ENCODE measurements at places on chromosomes 11 and 22.
A peak's percentile ranks its signal among the peaks of the same experiment; 100 is the strongest.

DNA sequence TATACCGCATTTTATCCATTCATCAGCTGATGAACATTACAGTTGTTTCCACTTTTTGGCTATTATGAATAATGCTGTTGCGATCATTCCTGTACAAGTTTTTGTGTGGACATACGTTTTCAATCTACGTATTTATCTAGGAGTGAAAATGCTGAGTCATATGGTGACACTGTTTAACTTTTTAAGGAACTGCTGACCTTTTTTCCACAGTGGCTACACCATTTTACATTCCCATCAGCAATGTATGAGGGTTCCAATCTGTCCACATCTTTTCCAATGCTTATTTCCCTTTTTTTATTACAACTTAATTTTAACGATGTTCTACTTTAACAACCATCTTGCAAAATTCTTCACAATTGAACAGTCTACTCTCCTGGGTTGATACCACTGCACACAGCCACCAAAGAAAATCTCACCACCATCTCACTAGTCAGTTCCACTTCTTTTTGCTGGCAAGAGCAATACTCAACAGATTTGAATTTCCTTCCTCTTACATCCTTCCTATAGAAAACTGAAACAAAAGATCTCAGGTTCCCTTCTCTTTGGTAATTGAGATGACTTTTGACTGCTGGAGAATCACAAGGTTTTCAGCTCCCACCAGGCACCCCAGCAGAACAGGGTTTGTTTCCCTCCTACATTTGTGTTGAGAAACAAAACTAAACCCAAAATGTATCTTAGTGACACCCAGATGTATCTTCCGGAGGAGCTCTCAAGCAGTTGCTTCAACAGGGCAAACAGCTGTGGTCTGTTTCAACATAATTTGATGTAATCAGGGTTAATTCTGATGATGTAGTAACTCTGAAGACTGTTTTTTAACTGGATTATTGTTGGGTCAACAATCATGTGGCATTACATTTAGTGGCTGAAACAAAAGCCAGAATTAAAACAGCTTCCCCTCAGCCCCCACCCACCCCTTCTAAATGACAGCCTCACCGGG is 7.0 kb upstream of the GAB2 start:
- DNase-seq = no peak

GRCh38 chr11:102111787-102112508 is 1.7 kb downstream of the YAP1 start:
- DNase-seq = peak; percentile 69

DNA sequence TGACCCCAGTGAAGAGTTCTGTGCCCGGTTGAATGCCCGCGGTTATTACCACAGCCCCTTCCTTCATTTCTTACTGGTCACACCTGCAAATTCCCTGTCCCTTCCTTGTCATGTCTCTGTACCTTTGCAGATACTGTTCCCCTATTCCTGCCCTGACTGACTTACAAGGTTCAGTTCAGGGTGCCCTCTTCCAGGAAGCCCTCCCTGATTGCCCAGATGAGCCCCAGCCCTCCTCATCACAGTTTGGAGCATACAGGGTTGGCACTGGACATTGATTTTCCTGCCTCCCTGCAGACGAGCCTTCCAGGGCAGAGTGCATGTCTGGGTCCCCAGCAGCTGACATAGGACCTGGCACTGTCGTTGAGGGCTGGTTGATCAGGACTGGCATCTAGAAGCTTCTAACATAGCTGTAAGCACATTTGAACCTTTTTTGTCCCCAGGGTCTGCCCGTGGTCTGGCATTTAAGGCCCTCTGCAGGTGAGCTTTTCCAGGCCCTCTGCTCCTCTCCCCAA is 70.4 kb upstream of the SHISAL1 start:
- no peak for DNase-seq

DNA sequence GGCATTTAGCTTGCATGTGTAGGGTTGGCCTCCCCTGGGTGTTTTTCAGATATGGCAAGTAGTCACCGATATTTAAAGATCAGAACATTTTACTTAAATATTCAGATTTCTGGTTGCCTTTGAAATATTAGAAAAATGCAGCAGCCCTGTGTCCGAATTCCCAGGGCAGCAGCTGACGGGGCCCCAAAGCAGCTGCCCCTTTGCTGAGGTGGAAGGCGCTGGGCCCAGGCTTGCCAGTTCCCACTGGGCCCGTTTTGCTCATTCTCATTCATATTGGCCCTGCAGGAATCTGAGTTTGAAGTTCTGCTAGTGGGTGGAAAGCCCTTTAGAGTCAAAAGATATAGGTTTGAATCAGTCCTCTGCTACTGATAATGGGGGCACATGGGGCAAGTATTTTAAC is 692.1 kb downstream of the OPCML start:
- DNase-seq = no peak

DNA sequence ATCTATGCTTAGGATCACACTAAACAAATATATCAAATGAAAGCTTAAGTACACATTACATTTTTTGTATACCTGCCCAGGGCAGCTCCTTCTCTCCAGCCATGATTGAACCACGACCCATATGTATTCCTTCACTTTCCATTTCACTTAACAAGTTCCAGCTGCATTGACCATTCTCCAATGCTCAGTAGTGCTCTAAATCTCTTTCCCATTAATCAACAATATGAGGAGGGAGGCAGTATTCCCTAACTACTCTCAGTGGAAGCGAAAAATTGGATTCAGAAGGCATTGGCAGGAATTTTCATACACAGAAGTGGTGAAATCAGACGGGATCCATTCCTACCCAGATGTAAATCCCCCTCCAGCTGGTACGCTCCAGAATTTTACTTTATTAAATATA is 372.0 kb upstream of the LUZP2 start:
- DNase-seq = no peak

GRCh38 chr11:133263332-133263731 is 269.0 kb downstream of the OPCML start:
- no peak for DNase-seq

DNA sequence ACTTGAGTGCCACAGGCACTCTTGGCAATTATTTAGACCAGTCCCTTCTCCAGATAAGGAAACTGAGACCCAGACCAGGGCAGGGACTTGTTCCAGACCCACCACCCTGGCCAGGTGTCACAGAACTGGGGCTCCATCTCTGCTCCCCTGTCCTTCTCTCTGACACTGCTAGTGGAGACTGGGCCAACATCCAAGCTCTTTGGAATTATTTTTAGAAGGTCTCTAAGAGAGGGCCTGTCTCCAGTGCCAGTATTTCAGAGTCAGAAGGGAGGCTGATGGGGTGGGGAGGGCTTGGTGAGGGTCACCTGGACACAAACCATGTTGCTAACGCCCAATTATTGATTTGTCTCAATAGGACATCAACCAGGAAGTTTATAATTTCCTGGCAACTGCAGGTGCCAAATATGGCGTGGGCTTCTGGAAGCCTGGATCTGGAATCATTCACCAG is 32.7 kb downstream of the POLR3H start:
- no peak for DNase-seq

- no peak for DNase-seq
These were observed 77.7 kb downstream of the STIM1 start for GRCh38 chr11:3933165-3933628.

GRCh38 chr22:43017525-43018460 is 2.8 kb upstream of the PACSIN2 start:
- no peak for DNase-seq

- DNase-seq = no peak
These were observed 153.2 kb upstream of the E2F8 start for GRCh38 chr11:19393941-19394340.

GRCh38 chr22:31250740-31251600 is 38.9 kb downstream of the LIMK2 start:
- DNase-seq = no peak

GRCh38 chr11:31150841-31151240 is 218.7 kb downstream of the DCDC1 start:
- no peak for DNase-seq

DNA sequence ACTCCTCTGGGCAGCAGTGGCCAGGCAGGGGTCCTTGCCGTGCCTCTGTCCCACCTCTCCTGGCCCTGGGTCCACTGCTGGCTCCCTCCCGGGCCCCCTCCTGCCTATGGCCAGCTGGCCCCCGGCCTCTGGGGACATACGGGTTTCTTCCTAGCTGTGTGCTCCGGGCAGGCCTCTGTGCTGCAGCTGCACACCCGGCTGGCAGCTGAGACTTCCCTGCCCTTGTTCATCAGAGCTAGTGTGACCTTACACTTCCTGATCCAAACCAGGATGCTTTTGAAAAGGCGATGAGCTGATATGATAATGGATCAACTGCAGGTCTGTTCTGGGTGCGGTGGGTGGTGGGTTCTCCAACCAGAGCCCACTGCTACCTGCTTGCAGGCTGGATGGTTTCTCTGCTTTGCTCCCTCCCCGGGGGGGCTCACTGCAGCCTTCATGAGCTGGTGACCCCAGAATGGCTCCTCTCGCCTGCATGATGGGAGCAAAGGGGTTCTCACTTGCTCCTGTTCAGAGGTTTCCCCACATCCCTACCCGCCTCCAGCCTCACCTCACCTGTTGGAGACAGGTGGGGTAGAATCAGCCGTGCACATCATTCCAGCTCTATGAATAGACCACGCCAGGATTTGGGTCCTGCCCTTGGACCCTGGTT is 13.3 kb downstream of the B3GAT1 start:
- DNase-seq = no peak

GRCh38 chr22:27876684-27877083 is 42.4 kb downstream of the PITPNB start:
- no peak for DNase-seq

DNA sequence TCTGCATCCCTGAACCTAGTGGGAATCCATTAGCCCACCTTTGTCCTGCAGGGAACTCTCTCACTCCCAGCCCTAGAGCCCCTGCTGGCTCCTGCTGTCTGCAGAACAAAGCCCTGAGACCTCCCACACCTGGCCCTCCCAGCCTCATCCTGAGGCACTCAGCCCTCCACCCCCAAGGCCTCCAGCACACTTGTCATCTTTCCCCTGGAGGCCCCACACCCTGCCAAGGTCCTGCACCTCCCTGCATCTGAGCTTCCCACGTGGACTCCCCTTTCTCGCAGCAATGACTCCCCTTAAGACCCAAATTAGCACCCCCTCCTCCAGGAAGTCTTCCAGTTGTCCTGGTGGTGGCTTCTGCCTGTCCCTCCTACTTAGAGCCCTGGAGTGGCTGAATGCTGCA is 42.3 kb upstream of the LINC01488 start:
- DNase-seq = no peak

- no peak for DNase-seq
These were observed 103.1 kb downstream of the NAT10 start for GRCh38 chr11:34208266-34209135.

DNA sequence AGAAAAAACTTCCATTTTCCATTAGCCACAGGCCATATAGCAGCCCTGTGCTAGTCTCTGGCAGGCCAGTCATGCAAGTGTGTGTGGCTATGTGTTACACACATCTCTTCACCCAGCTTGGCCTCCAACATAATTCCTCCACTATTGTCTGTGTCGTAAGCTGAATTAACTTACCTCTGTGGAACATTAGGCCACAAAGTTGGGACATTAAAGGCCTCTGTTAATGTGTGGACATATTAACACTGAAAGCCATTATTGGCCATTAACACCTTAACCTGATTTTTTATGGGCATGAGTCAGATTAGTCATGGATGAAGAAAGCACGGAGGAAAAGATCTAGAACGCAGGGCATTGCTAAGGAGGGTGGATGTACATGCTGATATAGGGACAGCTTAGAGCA is 100.1 kb downstream of the DBX1 start:
- no peak for DNase-seq

DNA sequence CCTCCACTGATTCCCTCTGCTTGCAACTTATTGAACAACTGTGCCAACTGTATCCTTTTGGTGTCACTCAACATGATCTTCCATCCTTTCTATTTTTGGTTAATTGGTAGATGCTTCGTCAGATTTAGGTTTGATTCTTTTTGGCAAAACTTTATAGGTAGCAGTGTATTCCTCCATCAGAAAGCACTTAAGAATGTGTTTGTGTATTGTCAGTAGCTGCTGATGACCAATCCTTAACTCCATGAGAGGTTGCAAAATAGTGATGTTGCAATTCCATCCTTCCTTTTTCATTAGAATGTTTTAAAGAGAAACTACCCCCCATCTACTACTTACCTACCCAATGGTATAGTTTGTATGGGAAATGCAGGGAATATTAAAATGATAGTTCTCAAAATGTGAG is 22.1 kb downstream of the FAM76B start:
- no peak for DNase-seq

DNA sequence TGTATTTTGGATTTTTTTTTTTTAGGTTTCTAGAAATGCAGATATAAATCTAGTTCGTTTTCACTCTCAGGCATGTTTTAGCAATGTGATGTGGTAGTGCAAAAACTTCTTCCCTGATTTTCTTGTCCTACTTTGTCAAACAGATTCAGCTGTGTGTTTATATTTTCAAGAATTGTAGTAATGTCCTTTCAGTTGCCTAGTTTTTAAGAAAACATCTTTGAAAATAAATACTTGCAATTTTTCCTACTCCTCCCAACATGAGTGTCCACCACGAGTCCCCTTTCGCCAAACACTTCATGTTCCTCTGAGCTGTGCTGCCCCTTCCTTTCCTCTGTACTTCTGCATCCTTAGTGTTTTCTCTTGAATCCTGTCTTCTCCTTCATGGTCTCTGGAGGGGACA is 686.9 kb downstream of the NTM start:
- DNase-seq = no peak

- DNase-seq = no peak
These were observed 25.7 kb upstream of the CHKA start for GRCh38 chr11:68146704-68147474.

GRCh38 chr22:24117942-24118341 is 63.3 kb upstream of the SUSD2 start:
- no peak for DNase-seq

DNA sequence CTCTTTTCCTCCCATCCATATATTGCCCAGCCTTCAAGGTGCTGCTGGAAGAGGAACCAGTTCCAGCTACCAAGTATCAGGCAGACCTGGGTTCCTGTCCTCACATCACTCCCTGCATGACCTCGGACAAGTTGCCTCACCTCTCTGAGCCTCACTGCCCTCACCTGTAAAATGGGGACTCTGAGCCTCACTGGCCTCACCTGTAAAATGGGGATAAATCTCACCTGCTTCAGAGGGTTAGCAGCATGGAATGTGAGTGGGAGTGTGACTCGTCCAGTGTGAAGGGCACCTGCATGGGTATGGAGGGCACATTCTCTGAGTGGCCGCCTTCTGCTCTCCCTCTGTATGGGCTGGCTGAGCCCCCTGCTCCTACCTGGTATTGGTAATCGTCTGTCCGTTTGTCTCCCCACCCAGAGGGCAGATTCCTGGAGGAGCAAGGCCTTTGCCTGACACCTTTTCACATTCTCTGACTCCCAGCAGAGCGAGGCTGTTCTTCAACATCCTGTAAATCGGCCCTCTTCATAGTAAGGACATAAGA is 3.7 kb downstream of the GRIK4 start:
- no peak for DNase-seq

Measured in left renal cortex interstitium (tissue), 4 donors.